ENCODE measurements at places on chromosomes 3 and 15. TPM values are rescaled to one million over a fixed set of nuclear protein-coding genes. Genes with fewer than 3 reads are reported as not detected.

DNA sequence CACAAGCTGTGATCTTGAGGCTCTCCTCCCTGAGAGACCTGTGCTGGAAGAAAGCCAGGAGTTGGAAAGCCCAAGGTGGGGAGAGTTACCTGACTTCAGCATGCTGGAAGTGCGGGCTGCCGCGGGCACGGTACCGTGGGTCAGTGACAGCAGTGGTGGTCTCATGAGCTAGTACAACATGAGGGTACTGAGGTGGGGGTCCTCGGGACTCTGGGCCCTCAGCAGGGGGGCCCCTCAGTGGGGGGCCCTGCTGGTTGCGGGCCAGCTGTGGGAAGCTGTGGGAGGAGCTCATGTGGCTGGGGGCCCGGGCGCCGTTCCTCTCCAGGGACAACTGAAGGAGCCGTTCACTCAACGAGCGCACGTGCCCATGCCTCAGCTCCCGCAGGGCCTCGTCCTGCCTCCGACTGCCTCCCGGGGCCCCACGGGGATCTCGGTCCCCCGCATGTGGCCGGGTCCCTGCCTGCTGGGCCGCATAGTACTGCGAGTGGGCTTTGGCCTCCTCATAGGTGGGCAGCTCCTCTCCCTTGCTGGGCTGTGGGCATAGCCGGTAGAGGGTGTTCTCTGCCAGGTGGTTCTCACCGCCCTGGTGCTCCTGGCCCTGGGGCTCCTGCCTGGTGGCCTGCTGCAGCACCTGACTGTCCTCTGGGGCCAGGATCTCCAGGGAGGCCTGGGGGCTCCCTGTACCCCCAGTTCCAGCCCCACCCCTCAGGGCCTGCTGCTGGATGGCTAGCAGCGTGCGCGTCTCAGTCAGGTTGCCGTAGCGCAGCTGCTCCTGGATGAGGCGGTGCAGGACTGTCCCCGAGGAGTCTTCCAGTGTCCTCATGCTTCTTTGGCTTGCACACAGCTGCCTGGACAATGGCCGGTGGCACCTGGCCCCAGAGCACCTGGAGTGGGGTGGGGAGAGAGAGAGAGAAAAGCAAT lies 3.4 kb downstream of the AMOTL2 start:
- no peak for DNase-seq

GRCh38 chr3:32440611-32441350 lies 49.1 kb downstream of the CMTM7 start:
- peak; percentile 25 for DNase-seq

DNA sequence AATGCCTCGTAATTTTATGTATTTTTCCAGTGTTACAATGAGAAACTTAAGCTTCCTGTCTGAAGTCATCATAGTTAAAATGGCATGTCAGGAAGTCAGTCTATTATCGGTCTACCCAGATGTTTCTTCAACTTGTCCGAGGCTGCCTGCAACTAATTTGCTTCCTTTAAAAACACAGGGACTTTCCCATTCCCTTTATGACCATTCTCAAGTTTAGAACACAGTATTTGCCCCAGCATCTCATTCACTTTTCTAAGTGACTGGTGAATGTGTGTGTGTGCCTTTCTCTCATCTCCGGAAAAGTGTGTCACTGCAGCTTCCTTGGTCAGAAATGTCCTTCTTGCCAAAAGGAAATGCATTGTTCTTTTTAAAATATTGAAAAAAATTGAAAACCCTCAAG lies 466.6 kb downstream of the RAP2B start:
- DNase-seq: no peak

DNA sequence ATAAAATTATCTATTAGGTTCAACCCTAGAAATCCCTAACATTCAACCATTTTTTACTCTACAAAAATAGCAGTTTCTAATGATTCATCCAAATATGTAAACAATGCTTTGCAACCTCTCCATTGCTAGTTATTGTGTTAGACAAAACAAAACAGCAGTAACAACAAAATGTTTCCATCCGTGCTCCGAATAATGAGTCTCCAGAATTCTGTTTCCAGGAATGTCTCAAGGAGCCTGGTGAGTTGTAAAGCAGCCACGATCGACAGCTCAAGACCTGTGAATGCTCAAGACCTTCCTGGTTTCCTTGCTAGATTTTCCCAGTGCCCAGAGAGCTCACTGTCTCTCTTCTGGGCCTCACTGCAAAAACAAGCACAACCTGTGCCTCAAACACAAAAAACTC lies 49.9 kb downstream of the CHRD start:
- no peak for DNase-seq

The TM4SF18 gene
- 0.07 TPM for total RNA-seq

DNA sequence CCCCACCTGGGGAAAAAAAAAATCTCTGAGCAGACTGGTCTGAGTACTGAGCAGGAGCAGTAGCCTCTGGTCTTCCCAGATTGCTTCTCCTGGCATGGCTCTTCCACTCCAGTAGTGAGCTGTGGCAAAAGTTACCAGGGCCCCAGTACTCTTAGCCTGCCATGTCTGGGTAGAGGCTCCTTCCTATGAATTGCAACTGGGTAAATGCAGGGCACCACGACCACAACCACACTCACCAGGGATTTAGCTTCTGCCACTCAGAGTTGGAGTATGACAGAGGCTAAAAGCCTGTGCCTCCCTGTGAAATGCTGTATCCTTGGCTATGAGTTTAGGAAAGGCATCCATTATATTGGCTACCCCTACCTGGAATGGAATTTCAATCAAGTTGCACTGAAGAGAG lies 67.9 kb upstream of the CCDC54 start:
- no peak for DNase-seq

The LRRK1 gene
- 13.7 TPM for total RNA-seq

The MINAR1 gene
- 0.37 TPM for total RNA-seq

The SLC22A14 gene
- total RNA-seq: not detected

DNA sequence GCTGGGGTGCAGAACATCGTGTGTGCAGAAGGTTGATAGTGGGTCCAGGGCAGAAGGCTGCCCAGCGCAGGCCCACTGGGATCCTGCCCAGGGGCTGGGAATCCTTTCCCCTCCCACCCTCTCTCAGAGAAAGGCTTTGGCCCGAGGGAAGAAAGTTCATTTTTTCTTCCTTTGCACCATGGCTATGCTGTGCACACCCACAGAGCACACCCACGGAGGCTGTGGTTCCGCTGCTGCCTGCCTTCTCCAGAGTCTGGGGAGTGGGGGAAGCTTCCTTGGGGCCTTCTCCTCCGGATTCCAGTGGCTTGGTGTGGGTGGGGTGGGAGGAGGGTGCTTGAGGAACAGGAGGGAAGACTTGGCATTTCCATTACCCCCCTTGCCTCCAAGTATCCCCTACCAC lies 7.0 kb upstream of the PRKCD start:
- no peak for DNase-seq

The MORC1 gene
- not detected for total RNA-seq

GRCh38 chr15:29726553-29726952 lies 95.7 kb downstream of the TJP1 start:
- no peak for DNase-seq

The IL16 gene
- total RNA-seq: not detected

- DNase-seq: no peak
These were observed 110.5 kb upstream of the SLC24A5 start for GRCh38 chr15:48010316-48010715.

DNA sequence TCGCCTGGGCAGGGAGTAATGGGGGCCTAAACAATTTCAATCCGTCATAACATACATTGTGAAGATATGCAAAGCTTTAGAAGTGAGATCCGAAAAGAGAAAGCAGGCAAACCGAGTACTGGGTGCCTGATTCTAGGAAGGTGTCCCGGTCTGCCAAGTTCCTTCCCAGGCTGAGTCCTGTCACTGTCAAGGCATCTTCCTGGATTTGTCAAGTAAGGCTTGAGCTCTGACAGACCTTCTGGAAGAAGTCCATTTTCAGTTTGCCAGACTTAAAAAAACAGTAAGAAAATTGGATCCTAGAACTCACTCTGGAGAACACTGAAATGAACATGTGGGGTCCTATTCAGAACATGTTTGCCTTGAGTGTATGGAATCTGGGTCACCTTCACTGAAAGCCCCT lies 253.9 kb downstream of the RORA start:
- DNase-seq: no peak

The GRM2 gene
- total RNA-seq: not detected

The MAP6D1 gene
- total RNA-seq: 4.0 TPM

The CKMT1A gene
- not detected for total RNA-seq

DNA sequence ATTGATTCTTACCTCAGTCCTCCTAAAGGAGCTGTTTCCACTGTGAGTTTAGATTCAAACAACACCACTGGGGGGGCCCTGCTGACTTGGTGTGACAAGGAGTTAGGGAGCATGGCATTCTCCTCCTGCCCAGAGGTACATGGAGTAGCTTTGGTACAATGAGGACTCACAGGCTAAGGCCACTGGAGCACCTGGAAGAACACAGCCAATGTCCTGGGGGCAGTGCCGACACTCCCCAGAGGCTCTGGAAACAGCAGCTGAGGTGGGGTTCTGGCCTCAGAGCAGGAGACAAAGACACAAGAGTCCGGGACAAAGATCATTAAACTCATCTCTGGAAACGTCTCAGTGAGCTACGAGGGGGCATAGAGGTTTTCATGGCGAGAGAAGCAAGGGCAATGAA lies 69.7 kb upstream of the POMGNT2 start:
- DNase-seq: no peak

DNA sequence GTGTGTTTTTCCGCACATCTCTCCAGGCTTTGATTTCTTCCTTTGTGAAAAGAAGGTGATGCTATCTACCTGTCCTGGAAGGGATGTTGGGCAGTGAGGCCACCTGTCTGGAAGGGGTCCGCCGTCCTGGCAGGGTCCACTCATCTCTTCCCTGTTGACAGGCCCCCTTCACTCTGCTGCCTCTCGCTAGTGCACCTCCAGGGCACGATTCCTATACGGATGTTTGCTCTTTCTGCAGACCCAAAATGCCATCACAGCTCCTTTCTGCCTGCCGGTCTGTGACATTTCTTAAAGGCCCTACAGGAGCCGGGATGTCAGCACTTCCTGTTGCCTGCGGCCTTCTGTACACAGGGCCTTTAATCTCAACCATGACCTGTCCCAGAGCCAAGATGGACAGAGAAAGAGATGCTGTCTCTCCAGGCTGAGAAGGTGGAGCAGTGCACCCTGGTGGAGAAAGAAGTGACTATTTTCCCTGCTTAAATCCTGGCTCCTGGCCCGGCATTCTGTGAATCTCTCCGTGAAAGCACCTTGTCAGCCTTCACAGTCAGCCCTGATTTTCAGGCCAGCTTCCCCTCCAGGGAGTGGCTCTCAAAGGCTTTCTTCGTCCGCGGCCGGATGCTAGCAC lies 7.4 kb downstream of the FAM3D start:
- peak; percentile 23 for DNase-seq

The PEX11A gene
- 4.6 TPM for total RNA-seq

DNA sequence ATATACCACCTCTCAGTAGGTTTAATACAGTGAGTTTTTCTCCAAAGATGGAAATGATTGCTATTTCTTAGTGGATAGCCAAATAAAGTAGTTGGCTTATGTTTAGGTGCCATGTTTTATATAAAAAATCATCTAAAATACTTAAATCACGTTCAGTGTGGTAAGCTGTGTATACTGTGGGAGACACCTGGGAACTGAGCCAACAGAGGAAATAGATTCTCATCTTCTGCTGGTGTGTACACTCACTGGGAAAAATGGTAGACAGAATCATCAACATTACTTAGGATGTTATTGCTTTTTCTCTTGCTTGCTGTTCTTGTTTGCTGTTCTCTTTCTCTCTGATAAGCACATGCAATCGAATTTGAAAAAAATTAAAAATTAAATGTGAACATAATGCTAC lies 112.6 kb upstream of the MB21D2 start:
- peak; percentile 18 for DNase-seq

DNA sequence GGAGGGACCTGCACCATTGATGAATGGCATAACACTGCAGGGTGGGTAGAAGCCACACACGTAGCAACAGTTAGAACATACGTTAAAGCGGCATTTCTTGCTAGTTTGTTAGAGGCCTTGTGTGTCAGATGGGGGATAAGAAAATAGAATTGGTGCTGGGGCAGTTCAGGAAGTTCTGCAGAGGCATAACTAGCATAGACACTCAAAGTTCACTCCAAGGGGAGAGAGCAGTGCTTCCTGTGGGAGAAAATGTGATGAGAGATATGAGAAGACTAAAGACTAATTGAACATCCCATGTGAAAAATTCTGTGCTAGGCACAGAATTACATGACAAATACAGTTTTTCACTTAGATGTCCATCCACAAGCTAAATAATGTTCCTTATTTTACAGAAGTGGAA lies 327.1 kb downstream of the ZNF621 start:
- no peak for DNase-seq

GRCh38 chr3:38479431-38480092 lies 16.6 kb upstream of the EXOG start:
- DNase-seq: peak; percentile 49

- no peak for DNase-seq
These were observed 30.8 kb upstream of the SLC25A36 start for GRCh38 chr3:140910860-140911259.

- DNase-seq: no peak
These were observed 109.0 kb downstream of the TLE3 start for GRCh38 chr15:69988541-69989225.

GRCh38 chr15:45689616-45690015 lies 54.8 kb downstream of the SQOR start:
- no peak for DNase-seq

DNA sequence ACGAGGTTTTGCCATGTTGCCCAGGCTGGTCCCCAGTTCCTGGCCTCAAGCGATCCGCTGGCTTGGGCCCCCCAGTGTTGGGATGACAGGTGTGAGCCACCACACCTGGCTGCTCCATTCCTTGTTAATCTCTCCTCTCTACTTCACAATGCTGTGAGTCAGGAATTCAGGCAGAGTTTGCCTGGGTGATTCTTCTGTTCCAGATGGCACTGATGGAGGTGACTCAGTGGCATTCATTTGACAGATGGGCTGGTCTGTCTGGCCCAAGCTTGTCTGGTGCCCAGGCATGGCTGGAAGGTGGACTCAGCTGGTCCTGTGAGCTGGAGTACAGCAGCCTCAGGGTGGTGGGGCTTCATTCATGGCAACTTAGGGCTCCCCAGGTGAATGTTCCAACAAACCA lies 43.2 kb downstream of the SLC6A20 start:
- no peak for DNase-seq

DNA sequence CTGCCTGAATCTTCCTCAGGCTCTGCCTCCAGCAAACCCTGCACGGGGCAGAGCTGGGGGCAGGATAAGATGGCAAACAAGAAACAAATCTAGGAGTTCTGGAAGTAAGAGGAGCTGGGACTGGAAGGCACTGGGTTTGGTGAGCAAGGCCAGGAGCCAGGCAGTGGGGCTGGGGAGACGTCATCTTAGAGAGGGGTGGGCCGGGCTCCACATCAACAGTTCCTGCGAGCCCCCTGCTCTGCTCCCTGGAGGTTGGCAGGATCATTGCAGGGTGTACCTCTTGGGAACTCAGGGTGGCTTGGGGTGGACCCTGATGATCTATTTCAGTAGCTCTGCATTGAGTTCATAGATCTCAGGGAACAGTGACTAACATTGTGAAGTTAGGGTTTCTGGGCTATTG lies 87.3 kb upstream of the PRR23E start:
- DNase-seq: no peak

- DNase-seq: peak; percentile 8
These were observed 68.4 kb downstream of the CRTC3 start for GRCh38 chr15:90598031-90598577.
